M059J (cell line): ENCODE measurements at places on chromosomes 2 and 18. TPM values are rescaled to one million over a fixed set of nuclear protein-coding genes. Genes with fewer than 3 reads are reported as not detected.

DNA sequence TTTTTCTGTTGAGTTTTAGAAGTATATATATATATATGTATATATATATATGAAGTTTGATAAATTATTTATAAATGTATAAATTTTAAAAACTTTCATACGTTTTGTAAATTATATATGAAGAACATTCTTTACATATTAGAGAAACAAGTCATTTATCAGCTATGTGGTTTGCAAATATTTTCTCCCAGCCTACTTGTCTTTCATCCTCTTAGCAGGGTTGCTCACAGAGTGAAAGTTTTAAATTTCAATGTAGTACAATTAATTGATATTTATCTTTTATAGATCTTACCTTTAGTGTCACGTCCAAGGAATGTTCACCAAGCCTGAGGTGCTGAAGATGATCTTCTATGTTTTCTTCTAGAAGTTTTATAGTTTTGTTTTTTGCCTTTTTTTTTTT is 78.3 kb upstream of the HS6ST1 start:
- no peak for DNase-seq

- DNase-seq, result no peak
Observed at GRCh38 chr2:80154231-80154915, 150.2 kb downstream of the LRRTM1 start.

- no peak for DNase-seq
Observed at GRCh38 chr2:111954602-111955332, 56.4 kb downstream of the MERTK start.

ALPI gene
- not detected in 2 replicates for total RNA-seq

PFN4 gene
- 0.12 TPM in 1 of 2 replicates, not detected in the other for total RNA-seq
